ENCODE measurements at places on chromosomes 7 and 10. TPM values are rescaled to one million over a fixed set of nuclear protein-coding genes. Genes with fewer than 3 reads are reported as not detected.

GRCh38 chr7:133587903-133588302 is 335.0 kb downstream of the EXOC4 start:
- DNase-seq: no peak

GRCh38 chr7:47553309-47553708 is 28.6 kb downstream of the TNS3 start:
- DNase-seq: no peak

DNA sequence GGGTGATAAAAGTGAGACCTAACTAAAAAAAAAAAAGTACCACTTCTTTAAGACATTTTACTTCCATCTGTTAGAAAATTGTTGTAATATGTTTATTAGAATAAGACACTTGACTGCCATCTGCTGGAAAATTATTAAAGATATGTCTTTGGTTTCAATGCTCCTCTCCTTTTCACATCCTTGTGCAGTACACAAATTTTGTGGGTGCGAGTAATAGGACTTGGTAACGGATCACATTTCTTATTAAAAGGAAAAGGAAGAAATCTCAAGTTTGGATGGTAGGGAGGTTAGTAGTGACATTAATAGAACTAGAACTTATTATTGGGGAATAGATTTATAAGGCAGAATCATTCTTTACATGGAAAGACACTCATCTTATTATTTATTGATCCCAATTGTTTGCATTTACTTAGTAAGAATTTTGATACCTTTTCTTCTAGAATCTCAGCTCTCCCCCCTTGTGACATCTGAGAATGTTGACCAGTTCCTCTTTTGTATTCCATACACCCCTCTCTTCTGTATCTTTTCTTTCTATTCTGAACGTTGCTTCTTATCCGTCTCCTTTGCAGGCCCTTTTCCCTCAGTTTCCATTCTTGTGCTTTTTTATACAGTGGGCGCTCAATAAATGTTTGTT is 43.0 kb upstream of the RPA3 start:
- DNase-seq: no peak

GRCh38 chr10:988667-989545 is 672 bp downstream of the GTPBP4 start:
- DNase-seq: no peak

OPN4 gene
- not detected for total RNA-seq

TTYH3 gene
- total RNA-seq: 27.2 TPM
